ENCODE measurements at places on chromosomes 13 and 19.

GRCh38 chr13:71606818-71607217 lies 260.2 kb downstream of the DACH1 start:
- no peak for DNase-seq

DNA sequence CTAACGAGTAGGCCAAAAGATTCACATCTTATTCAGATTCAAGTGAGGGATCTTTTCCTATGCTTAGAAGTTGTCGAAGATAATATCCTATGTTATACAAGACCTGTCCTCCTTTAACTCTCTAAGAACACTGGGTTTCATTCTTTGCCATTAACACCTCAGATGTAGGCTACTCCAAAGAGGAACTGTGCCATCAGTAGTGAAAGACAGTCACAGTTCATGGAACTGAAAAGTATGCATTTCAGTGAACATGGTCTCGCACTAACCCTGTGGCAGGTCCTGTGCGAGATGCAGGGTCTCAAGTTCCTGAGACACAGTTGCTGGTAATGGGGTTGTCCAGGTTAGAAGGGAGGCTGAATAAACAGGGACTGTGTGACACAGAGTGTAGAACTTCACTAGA lies 4.1 kb downstream of the LGALS16 start:
- no peak for DNase-seq

DNA sequence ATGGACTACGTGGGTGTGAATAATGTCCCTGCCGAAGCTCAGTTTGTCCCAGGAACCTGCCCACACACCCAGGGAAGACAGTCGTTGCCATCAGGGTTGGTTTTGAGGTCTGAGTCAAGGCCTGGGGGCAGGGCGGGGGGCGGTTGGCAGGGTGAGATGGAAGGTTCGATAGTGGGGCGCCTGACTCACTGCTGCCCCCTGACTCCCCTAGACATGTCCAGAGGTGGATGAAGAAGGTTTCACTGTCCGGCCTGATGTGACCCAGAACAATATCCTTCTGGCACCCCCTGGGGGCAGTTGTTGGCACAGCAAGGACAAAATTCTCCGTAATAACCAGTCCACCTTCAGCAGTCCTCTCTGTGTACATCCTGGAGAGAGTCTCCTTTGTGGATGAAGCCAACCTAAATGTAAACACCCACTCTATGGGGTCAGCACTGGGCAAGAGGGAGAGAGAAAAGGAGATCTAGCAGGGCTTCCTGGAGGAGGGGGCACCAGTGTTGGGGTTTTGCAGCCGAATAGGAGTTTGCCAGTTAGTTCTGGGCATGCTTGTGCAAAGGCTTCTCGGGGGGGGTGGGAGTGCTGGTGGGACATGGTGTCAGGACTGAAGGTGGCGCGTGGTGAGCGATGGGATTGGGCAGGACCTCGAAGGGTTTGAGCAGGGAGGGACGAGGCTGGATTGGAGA lies 19.6 kb upstream of the B3GNT3 start:
- DNase-seq: no peak

- no peak for DNase-seq
These were observed 1.1 kb downstream of the NAXD start for GRCh38 chr13:110616103-110617101.

DNA sequence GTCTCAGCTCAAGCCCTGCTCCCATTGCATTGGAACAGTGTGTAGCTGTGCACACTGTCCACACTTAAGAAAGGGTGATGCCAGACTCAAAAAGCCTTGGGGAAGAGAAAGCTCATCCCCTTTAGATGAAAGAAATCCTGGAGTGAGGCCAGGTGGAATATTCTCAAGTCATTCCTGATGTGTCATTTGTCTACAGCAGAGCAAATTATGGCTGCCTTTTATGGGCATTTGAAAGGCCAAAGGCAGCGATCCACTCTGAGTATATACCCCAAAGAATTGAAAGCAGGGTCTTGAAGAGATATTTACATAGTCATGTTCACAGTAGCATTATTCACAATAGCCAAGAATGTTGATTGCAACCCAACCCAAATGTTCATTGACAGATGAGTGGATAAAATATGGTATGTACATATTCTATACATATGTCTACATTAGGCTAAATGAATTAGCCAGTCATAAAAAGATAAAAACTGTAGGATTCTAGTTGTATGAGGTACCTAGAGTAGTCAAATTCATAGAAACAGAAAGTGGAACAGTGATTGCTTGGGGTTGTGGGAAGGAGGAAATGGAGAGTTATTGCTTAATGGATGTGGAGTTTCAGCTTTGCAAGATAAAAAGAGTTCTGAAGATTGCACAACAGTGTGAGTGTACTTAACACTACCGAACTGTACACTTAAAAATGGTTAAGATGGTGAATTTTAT lies 214.9 kb downstream of the KCNRG start:
- DNase-seq: no peak

Measured in stimulated activated CD8-positive, alpha-beta memory T cell treated with anti-CD3 and anti-CD28 coated beads, Interleukin-4, amount 100 ng/mL, for 24 hours (primary cell).